NCI-H2029 treated with DMSO at 0.1 percent for 48 hours (cell line): ENCODE measurements at places on chromosomes 7 and 10.
A peak's percentile ranks its signal among the peaks of the same experiment; 100 is the strongest.

GRCh38 chr10:89684604-89685003, 16.8 kb upstream of the KIF20B start:
- DNase-seq = no peak

GRCh38 chr7:148394582-148394981, 196.0 kb upstream of the C7orf33 start:
- no peak for DNase-seq

- DNase-seq = no peak
These were observed 6.0 kb downstream of the CYREN start for GRCh38 chr7:135164357-135165061.

- DNase-seq = no peak
These were observed 5.8 kb upstream of the PDCD4 start for GRCh38 chr10:110865809-110866482.

DNA sequence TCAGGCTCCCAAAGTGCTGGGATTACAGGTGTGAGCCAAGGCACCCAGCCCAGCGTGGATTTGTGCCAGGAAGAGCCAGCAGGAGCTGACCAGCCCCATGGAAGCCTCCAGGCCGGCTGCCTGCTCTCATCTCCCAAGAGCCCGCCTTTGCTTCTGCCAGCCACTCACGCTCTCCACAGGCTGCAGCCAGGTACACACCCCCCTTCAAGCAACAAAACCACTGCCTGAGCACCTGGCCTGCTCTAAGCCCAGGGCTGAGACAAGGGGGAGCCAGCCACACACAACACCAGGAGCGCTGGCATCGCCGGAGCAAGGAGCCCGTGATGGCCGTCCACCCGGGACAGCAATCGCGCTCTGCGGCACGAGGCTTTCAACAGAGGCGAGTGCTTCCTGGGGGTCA, 34.5 kb downstream of the MAD1L1 start:
- peak; percentile 96 for DNase-seq

GRCh38 chr7:2165239-2165609, 67.5 kb downstream of the MAD1L1 start:
- no peak for DNase-seq

DNA sequence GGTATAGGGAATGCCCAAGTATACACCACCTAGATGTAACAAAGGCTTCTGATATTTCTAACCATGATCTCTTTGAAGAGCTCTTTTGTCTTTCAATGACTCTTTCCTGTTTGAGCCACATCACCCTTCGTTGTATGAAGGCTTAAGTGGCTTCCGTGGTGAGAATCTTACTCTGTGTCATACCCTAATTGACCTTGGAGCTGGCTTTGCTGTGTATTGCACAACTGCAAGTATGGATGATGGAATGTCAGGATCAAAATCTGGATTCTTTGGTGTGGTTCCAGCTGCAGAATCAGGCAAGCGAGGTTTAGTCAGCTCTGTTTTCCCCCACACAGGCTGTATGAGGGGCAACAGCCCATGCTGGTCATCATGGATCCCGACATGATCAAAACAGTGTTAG, 16.0 kb downstream of the CYP3A43 start:
- no peak for DNase-seq

DNA sequence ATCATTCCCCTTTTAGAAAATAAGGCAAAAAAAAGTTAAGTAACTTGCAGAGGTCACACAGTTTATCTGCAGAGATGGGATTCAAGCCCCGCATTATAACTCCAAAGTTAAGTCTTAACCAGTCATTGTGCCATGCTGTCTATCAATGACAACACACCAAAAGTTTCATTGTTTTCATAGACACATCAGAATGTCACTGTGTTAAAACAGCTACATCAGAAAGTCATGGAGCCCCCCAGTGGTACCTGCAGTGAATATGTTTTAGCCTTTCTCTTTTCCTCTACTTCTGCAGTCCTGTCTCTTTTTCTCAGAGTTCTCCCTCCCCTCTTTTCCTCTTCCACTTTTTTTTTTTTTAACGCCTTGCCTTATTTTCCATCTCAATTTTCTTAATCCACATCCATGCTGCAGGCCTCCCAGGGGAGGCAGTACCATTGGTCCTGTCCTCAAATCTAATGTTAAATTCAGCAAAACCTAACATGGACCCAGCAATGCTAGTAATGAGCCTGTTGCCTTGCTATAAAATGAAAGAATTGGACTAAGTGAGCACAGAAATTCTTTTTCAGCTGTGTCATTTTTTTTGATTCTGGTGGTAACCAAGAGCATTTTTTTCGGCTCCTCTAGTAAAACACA, 3.8 kb upstream of the NRCAM start:
- DNase-seq = peak; percentile 38

GRCh38 chr10:122152544-122152943, 118.6 kb upstream of the BTBD16 start:
- DNase-seq = no peak

GRCh38 chr7:112140600-112140999, 65.6 kb downstream of the DOCK4 start:
- DNase-seq = no peak

DNA sequence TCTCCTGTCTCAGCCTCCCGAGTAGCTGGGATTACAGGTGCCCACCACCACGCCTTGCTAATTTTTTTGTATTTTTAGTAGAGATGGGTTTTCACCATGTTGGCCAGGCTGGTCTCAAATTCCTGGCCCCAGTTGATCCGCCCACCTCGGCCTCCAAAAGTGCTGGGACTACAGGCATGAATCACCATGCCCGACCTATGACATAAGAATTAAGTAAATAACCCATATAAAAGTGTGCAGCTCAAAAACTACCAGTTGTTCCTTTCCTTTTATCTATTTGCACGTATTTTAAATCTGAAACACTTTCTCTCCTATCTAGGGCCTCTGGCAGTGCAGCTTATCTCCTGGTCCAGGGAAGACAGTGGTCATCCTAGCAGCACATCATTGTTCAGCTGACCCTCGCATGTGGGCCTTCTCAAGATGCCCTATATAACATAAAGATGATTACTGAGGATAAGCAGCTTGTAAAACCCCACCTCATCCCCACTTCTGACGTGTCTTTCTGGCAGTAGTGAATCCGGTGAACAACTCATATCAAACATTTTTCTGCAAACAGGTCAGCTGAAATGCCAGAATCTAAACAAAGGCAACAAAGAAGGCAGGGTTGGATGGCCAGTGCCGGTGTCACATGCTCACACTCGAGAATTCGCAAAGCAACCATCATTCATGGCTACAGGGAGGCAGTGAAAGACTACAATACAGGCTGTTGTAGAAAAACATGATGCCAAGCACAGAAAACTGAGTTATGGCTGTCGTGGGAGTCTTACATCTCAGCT, 36.0 kb upstream of the KCNIP2 start:
- no peak for DNase-seq

- no peak for DNase-seq
These were observed 106.2 kb downstream of the DLG5 start for GRCh38 chr10:77820349-77820748.

DNA sequence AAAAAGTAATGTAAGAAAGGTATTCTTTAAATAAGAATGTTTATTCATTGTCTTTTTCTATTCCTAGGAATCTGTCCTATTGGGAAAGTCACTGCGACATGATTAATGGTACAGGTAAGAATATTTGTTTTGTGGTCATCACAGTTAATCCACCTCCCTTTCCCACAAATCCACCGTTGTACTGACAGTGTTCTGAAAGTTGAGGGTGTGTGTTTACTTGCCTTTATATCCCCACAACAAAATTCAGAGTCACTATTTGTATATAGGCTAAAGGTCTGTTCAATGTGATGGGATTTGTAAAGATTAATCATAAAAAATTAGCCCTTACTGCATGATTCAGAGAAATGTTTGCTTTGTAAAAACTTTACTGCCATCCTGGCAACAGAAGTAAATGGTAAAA, 27.9 kb downstream of the CD36 start:
- no peak for DNase-seq

DNA sequence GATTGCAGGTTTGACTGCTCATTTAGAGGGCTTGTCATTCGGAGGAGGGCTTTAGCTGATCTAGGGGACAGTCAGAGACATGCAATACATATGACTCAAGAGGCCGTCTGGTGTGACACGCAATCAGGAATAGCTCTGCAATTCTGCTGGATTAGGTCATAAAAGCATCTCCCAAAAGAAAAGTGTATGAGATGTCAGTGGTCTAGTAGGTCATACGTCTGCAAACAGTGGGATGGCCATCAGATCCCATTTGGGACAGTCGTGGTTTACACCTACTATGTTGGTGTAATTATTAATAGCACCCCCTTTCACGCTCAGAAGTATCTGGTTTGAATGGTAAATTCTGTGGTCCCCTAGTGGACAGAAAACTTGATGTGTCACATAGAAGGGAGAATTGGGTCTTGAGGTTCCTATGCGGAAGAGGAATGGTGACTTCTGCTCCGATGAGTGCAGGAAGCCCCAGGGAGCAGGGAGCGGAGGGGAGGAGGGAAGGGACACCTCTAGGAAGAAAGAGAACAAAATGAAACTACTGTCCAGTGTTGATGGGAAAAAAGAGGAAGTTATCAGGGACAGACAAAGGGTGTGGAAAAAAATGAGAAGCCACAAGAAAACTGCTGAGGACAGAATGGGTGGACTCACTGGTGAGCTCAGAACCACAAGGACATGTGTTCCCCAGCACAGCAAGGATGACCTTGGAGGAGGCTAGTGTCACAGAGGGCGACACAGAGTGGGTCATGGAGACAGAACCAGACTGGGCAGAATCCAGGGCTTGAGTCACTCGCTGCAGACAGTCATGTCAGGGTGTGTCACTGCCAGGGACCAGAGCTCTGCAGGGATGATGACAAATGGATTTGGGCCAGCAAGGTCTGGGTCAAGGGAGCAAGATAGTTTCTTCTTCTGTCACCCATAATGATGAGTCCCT, 59.9 kb downstream of the MAP3K8 start:
- no peak for DNase-seq
